ENCODE measurements at places on chromosomes 2 and 18. TPM values are rescaled to one million over a fixed set of nuclear protein-coding genes. Genes with fewer than 3 reads are reported as not detected.

GRCh38 chr2:229713371-229714079 lies 830 bp downstream of the DNER start:
- DNase-seq = no peak

GRCh38 chr2:12131975-12132374 lies 385.5 kb downstream of the LPIN1 start:
- DNase-seq = no peak

- DNase-seq = no peak
Observed at GRCh38 chr2:174919947-174920595, 85.1 kb downstream of the CHN1 start.

DNA sequence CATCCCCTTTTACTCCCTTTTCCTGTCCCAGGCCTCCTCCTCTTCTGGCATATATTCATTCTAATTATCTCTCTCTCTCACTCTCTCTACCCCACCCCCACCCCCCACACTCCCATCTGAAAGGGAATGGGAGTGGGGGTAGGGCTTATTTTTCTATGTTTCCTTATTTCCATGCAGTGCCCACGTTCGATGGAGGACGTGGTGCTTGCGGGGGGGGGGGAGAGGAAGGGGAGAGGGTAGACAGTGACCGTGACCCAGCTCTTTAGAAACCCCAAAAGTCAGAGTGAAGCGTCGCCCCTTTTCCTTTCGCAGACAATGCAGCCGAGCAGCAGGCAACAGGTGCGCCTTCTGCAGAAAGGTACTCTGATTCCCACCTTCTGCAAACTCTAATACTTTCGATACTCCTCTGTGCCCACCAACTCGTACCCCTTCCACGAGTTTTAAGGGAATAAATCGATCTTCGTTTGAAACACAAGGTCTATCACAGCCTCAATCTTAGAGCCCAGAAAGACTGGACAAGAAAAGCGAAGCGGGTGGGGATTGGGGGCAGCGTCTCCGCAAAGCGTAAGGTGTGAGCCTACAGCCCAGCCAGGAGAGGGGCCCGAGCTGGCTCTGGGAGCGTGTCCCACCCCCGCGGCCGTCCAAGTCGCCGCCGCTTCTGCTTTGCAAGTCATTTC lies 891 bp upstream of the NR4A2 start:
- DNase-seq = no peak

- DNase-seq = no peak
Observed at GRCh38 chr18:26999797-27000196, 134.3 kb upstream of the AQP4 start.

- no peak for DNase-seq
Observed at GRCh38 chr2:65980531-65980930, 454.4 kb upstream of the MEIS1 start.

The SPR gene
- polyA plus RNA-seq = 17.5 TPM

The PCARE gene
- polyA plus RNA-seq = not detected

The TEKT4 gene
- polyA plus RNA-seq = not detected

The SNED1 gene
- polyA plus RNA-seq = 2.4 TPM

The AGPS gene
- polyA plus RNA-seq = 22.6 TPM

The NMUR1 gene
- not detected for polyA plus RNA-seq
